Cerebellum (tissue), 4 donors: ENCODE measurements at places on chromosomes 13 and 19. TPM values are rescaled to one million over a fixed set of nuclear protein-coding genes. Genes with fewer than 3 reads are reported as not detected.

GRCh38 chr19:52533901-52534300, 6.4 kb downstream of the ZNF808 start:
- DNase-seq: no peak

Gene TNFAIP8L1
- total RNA-seq: 4.4 TPM

DNA sequence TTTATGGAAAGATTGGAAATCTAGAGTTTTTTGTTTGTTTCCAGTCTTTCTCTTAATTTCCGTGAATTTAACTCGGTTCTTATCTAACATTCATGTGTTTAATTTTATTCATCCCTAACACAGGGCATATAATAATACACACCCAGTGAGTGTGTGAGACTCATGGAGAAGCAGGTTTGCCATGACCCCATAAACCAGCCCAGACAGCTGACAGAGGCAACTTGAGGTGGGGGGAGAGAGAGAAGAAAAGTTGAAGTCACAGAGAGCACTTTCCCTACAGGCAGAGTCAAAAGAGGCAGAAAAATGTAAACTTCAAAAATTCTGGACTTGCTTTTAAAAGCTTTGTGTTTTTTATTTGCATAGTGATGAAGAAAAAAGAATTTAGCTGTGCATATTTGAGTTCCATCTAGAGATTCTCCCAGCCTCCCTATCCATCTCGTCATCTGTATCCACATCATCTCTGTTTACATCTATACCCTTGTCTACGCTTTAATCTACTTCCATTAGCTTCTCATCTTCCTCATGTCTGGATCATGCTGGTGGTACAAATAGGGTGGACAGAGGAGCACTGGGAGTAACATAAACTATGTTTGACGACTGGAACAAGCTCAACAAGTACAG, 60.2 kb downstream of the THSD1 start:
- DNase-seq: no peak

GRCh38 chr19:19578252-19578651, 40.2 kb downstream of the CILP2 start:
- no peak for DNase-seq

DNA sequence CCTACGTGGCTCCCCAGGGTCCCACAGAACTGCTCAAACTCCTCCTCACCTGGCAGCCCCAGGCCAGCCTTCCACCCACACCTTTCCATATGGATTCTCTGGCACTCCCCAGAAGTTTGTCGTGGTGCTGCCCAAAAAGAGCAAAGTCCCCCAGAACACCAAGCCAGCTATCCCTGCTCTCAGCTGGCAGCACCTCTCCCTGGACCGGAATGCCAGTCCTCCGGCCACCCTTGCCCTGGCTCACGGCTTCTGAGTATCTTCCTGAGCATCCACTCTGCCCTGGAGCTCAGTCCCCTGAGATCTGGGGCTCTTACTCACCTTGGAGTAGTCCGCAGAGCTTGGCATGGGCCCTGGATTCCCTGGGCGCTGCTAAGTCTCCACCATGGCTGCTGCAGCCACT, 166.5 kb upstream of the ZNF507 start:
- DNase-seq: no peak

Gene TEX101
- total RNA-seq: not detected

- no peak for DNase-seq
Observed at GRCh38 chr13:32988608-32989289, 27.5 kb upstream of the KL start.

DNA sequence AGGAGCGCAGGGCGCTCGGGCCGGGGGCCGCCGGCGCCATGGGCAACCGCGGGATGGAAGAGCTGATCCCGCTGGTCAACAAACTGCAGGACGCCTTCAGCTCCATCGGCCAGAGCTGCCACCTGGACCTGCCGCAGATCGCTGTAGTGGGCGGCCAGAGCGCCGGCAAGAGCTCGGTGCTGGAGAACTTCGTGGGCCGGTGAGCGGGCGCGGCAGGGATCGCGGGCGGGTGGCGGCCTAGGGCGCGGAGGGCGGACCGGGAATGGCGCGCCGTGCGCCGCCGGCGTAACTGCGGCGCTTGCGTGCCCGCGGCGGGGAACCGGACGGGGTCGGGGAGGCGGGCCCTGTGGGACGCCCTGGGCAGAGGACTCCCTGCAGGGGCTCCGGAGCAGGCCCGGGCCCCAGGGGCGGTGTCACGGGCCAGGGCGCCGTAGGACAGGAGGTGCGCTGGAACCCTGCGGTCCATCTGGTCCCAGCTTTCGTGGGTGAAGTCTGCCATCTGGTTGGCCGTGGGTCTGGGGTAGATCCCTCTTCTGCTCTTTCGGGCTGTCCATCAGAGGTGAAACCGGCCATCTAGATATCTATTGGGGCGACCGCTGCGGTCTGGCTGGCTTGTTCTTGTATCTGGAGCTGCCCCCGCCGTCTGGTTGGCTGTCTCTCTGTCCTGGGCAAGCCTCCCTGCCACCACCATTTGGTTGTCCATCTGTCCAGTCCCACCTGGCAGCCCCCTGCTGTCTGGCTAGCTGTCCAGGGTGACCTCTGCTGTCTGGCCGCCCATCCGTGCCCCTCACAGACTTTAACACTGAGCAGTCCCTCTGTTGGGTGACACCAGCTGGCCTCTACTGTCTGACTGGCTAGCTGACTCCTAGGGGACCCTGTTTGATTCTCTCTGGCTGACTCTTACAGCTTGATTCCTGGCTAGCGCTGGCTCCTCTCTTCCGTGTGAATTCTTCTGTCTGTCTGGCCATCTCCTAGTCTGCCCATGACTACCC, 622 bp downstream of the DNM2 start:
- peak; percentile 71 for DNase-seq

DNA sequence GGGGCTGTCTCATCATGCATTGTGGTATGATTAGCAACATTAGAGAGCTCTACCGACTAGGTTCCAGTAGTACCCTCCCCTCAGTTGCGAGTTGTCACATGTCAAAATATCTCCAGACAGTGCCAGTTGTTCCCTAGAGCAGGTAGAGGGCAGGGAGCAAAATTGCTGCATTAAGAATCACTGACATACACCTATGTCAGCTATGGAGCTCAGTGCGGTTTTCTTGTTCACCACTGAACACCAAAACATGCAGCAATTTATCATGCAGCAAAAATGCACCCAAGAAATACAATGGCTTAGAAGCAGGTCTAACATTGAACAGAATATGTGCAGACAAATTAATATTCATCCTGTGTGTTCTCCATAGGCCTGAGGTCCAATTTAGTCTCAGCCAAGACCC, 186.9 kb upstream of the STARD13 start:
- no peak for DNase-seq

- DNase-seq: no peak
Observed at GRCh38 chr13:110648848-110649421, 33.6 kb downstream of the NAXD start.

DNA sequence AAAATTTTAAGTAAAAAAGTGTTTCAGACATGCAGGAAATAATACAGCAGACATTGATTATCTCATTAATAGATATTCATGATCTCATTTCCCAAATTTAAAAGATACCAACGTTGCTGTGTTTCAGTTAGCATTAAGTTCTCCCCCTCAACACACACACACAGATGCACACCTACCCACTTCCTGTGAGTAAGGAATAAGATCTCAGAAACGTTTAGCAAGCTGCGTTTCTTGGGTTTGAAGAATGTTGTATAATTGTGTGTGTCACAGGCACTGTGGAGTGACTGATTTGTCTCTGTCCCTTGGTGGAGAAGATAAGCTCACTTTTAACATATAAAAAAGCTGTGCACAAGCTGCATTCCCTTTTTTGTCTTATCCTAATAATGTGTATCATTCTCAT, 196.8 kb downstream of the PDS5B start:
- no peak for DNase-seq

Gene IGFL1
- total RNA-seq: not detected

Gene ZNF627
- total RNA-seq: 57.4 TPM

DNA sequence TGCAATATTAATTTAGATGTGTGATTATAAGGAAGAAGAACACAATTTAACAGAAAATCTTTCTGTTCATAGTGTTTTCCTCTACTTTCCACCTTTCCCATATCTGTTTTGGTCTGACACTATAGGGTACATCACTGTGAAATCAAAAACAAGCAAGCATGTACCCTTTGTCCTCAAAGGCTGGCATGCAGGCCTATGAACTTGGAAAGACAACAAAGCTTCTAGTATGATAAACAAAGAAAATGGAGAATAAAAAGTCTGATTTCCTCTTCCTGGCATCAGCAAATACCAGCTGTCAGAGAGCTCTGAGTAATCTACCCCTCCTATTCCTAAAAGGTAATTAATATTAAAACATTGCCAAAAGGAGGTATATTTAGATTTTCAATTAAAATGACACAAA, 5.6 kb upstream of the NEK3 start:
- DNase-seq: no peak
